AG04449 (cell line): ENCODE measurements at places on chromosomes 5 and 9.

DNA sequence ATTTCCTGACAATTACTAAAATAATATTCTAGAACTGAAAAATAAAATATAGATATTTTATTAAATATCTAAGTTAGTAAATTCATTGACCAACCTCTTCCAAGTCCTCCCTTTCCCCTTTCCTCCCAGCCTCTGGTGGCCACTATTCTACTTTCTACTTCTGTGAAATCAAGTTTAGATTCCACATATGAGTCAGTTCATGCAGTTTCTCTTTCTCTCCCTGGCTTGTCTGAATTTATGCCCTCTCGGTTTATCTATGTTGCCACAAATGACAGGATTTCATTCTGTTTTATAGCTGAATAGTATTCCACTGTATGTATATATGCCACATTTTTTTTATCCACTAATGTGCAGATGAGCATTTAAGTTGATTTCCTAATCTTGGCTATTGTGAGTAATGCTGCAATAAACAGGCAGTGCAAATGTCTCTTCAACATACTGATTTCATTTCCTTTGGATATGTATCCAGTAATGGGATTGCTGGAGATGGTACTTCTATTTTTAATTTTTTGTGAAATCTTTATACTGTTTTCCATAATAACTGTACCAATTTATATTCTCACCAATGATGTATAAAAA is 52.3 kb downstream of the WDR36 start:
- no peak for DNase-seq

DNA sequence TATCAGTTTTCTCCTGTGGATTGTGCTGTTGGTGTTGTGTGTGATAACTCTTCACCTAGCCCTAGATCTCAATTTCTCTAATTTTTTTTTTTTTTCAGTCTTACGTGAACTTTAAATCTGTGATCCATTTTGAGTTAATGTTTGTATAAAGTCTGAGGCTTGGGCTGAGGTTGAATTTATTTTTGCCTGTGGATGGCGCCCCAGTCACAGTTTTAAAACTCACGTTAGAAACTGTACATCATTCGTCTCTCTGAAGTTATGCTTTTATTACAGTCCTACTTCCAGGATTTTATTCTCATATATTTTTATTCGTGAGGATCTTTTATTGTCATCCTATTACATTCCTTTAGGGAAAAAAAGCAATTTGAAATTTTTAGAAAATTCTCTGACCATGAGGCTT is 103.1 kb downstream of the EHMT1 start:
- no peak for DNase-seq

DNA sequence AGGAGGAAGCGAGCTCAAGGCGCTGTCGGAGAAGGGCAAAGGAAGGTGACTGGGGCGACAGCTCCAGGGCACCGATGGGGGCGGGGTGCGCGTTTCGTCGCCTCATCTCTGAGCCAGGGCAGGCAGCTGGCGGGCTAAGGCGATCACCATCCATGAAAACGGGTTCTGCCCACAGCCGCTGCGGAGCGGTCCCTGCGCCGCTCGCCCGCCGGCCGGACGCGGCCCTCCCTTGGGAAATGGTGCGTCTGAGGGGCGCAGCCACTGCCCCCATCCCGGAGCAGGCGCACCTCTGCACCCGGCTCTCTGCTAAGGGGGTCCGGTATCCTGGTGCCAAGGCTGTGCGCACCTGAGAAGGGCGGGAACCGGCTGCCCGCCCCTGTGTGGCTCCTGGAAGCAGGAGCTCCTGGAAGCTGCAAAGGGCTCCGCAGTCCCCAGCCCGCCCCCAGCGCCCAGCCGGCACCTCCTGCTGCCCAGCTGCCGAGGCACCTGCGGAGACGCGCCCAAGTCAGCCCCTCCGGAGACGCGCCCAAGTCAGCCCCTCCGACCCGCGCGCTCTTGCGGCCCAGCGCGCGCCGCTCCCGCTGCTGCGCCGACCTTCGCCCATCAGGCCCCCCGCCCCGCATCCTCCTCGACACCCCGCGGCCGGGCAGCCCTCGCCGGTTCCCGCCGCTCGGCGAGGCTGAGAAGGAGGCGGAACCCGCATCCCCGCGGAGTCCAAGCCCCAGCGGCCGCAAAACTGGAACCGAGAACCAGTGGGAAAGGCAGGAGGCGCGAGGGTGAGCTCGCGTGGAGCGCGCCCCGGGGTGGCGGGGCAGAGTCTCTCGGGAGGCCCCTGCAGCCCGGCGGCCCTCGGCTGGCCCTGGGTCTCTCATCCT is 757 bp downstream of the ANKRD34B start:
- no peak for DNase-seq

DNA sequence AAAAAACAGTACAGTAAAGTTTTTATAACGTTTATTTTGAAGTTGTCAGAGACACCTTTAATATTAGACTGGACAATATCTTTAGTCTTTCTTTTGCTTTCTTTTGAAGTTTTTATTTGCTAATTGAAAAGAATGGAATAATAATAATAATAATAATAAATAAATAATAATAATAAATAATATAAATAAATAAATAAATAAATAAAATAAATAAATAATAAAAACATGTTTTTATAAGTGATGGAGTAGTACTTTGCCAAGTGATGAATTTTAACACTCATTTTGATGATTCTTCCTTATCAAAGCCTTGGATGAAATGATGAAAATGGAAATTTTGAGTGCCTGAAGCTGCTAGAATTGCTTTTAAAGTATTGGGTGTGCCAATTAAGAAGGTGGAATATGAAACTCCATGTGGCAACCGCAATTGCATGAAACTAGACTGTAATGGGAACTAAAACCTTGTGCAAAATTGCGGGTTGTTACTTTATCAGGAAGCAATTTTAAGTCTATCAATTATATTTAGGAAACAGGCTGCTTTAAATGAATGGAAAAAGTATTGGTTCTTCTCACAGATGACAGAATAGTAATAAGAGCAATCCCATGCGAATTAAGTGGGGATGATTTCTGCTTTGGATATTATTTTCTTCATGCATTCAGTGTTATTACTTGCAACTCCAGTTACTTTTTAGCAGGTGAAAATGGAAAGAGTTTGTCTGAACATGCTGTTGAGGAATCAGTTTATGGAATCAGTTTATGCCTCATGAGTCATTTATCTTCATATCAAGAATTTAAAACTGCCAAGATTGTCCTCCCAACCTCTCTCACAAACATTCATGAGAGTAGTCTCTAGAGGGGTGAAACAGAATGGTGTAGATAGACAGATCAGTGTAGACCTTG is 4.6 kb downstream of the ANXA1 start:
- DNase-seq, result no peak
